SJCRH30 (cell line): ENCODE measurements at places on chromosomes 12 and 14. TPM values are rescaled to one million over a fixed set of nuclear protein-coding genes. Genes with fewer than 3 reads are reported as not detected.

DNA sequence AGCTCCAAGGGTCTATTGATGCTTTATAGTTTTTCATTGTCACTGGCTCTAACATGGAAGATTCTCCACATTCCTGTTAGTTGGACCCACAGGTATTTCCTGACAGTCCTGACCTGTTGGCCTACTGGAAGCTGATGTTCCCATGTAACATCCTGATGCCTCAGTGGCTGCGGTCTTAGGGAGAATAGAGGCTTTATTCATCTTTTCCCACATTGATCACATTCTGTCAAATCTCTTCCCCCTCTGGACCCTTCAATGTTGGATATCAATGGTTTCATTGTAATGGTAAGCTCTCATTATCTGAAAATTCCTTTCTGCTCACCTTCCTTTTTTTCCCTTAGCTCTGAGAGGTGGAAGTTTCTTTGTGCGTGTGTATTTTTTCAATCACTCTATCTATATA, 280.9 kb upstream of the TBX3 start:
- DNase-seq: no peak

- DNase-seq: no peak
Observed at GRCh38 chr12:40464121-40464520, 228.1 kb upstream of the CNTN1 start.

GRCh38 chr14:34496679-34497513, 34.9 kb upstream of the SPTSSA start:
- DNase-seq: peak; percentile 90

The AKAP3 gene
- total RNA-seq: 0.65 and 1.1 TPM in 2 replicates

The NRXN3 gene
- 0.02 TPM in 1 of 2 replicates, not detected in the other for total RNA-seq

The DENR gene
- 77.2 and 82.5 TPM in 2 replicates for total RNA-seq

The SPIC gene
- total RNA-seq: not detected in 2 replicates
